ENCODE measurements at places on chromosomes 4 and X.

DNA sequence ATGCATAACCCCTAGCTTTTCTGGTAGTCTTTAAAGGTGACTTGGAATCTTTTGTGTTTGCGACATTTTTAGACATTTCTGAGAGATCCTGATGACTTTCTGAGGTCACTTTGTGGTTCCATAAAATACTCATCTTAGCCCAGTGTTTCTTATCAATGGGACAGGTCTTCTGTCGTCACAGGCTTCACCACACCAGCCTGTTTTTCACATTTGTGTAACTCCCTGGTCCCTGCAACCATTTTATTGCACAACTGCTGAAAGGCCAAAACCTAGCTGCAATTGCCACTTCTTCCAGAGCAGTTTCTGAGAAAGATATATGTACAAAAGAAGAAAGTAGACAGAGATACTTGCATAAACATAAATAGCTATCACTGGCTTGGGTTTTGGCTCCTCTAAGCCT is 120.9 kb downstream of the IL15 start:
- DNase-seq = no peak

- DNase-seq = no peak
These were observed 6.0 kb downstream of the GAGE10 start for GRCh38 chrX:49309401-49309981.

DNA sequence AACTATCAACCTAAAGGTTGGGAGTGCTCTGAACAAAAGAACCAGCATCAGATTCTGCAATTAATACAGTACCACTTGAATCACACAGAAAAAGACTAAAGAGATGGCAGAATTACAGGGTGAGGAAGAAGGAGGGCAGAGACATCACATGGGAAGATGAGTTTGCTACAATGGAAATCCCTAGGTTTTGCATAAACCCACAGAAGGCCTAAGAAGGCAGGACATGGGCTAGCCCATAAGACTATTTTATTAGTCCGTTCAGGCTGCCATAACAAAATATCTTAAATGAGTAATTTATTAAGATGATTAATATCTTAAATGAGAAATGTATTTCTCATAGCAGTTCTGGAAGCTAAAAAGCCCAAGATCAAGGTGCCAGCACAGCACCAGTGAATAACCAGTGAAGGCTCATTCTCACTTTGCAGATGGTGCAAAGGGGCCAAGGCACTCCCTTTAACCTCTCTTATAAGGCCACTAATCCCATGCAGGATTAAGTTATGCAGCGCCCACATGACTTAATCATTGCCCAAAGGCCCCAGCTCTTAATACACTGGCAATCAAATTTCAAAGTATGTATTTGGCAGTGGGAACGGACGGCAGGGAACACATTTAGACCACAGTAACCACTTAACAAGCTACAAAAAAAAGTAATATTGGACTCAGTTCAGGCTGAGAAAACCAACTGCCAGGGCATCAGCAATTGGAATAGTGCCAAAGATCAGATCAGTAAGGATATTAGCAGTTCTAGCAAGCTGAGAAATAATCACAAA is 47.6 kb upstream of the NEUROG2 start:
- no peak for DNase-seq

DNA sequence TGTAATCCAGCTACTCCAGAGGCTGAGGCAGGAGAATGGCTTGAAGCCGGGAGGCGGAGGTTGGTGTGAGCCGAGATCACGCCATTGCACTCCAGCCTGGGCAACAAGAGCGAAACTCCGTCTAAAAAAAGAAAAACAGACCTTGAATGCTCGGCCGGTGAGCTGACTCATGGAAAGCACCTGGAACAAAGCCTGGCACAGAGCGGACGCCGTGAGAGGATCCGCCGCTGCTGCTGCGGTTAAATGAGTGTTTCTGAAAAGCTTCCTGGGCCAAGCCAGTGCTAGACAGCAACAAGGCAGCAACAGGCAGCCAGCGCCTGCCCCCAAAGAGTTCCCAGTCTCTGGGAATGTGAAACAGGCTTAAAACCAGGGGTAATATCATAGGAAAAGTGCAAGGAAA is 186.4 kb downstream of the AFAP1 start:
- DNase-seq = no peak

- DNase-seq = no peak
These were observed 91.1 kb downstream of the RBM46 start for GRCh38 chr4:154872198-154872597.

GRCh38 chrX:110428144-110428543 is 69.5 kb downstream of the RTL9 start:
- DNase-seq = no peak

DNA sequence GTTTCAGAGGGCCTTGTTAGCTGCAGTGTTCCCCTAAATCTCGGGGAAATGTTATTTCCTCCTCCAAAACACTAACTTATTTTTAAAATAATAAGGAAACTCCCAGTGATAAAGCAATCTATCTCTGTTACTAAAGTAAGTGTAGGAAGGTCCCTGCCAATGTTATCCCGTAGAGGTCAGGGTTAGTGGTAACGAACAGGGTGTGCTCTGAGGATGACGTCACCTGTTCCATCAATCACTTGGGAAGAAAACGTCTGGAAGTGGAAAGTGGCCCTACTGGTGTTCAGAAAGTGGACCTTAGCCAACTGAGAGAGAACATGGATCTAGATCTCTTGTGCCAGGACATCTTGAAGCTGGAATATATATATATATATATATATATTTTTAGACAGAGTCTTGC is 249.5 kb downstream of the BCOR start:
- no peak for DNase-seq

GRCh38 chr4:100900134-100900533 is 382.3 kb upstream of the EMCN start:
- DNase-seq = no peak

- DNase-seq = peak; percentile 73
These were observed 63.3 kb downstream of the MEPE start for GRCh38 chr4:87895964-87896621.

- DNase-seq = no peak
These were observed 23.5 kb upstream of the CXCL13 start for GRCh38 chr4:77582156-77582555.

DNA sequence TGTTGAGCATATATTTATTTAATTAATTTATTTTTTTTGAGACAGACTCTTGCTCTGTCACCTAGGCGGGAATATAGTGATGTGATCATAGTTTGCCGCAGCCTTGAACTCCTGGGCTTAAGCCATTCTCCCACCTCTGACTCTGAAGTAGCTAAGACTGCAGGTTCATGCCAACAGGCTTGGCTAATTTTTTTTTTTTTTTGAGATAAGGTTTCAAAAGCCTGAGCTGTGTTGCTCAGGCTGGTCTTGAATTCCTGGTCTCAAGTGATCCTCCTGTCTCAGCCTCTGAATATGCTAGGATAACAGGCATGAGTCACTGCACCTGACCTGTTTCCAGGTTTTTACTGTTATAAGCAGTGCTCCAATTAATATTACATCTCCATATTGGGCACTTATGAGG is 4.8 kb downstream of the ADD1 start:
- DNase-seq = no peak

DNA sequence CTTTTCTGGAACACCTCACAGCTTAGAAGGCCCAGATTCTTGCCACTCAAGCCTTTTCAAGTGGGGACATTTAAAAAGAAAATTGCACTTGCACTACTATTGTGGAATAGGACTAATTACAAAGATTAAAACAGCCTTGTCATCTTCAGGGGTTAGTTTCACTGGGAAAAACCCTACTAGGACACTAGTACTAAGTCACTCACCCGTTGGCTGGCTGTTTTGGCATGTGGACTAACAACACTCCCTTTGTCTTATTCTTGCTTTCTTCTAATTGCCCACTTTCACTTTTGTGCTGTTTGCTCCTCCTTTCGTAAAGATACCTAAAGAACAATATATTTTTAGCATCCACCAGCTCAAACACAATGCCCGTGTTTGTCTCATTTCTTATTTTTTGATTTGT is 200.9 kb upstream of the MID1 start:
- no peak for DNase-seq

DNA sequence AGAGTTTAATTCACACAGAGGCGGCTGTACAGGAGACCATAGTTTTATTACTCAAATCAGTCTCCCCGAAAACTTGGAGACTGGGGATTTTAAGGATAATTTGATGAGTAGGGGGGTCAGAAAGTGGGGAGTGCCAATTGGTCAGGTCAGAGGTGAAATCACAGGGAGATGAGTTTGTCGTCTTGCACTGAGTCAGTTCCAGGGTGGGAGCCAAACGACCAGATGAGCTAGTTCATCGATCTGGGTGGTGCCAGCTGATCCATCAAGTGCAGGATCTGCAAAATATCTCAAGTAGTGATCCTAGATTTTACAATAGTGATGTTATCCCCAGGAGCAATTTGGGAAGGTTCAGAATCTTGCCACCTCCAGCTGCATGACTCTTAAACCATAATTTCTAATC is 4.0 kb downstream of the ETFDH start:
- no peak for DNase-seq

GRCh38 chr4:761739-762138 is 56.1 kb downstream of the PCGF3 start:
- DNase-seq = no peak

DNA sequence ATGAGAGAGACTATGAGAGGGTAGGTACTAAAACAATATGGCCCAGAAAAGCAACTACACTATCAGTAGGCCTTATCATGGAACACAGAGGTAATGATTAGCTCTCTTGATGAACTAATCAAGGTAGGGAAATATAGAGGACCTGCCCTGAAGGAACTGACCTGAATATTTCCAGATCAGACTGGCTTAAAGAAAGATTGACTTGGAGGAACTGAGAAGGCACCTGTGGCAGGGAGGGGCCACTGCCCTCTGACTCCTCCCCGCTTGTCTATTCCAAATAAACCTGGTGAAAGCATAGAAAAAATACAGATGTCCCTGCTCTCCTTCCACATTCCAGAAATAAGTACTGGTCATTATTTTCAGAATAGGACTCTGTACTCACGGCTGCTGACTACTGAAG is 5.5 kb downstream of the RPS6KA6 start:
- DNase-seq = no peak

DNA sequence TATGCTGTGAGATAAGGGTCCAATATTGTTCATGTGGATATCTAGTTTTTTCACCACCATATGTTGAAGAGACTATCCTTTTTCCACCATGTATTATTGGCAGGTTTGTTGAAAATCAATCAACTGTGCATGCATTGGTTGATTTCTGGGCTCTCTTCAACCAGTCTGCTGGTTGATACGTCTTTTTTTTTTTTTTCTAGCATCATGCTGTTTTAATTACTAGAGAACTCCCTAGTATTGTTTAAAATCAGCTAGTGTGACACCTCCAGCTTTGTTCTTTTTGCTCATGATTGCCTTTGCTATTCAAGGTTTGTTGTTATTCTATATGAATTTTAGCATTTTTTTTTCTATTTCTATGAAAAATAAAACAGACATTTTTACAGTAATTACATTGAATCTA is 123.9 kb downstream of the SLC7A11 start:
- DNase-seq = no peak

- DNase-seq = no peak
These were observed 6.4 kb upstream of the ZNF674 start for GRCh38 chrX:46551494-46552128.

DNA sequence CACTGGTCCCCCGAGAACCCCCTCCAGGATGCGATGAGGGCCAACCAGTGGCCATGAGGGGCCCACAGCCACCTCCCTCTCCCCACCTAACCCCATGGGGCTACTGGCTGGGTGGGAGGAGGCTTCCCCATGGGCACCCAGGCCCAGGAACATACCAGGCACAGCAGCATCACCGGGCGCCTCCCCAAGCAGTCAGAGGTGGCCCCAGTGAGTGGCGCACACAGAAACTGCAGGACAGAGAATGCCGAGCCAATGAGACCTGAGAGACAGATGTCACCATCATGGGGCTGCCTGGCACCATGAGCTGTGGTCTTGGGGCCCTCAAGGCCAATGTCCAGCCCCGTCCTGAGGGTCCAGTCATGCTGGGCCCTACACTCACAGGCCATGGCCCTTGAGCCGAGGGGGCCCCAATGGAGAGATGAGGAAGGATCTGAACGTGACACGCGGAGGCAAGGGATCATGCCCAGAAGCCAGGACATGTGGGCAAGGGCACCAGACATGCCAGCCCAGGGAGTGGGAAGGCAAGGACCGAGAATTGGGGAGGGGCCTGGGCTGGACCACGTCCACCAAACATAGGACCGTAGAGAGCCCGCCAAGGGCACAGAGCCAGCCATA is 30.1 kb downstream of the NOP14 start:
- DNase-seq = no peak

GRCh38 chr4:123430031-123430430 is 33.4 kb downstream of the SPRY1 start:
- DNase-seq = no peak

DNA sequence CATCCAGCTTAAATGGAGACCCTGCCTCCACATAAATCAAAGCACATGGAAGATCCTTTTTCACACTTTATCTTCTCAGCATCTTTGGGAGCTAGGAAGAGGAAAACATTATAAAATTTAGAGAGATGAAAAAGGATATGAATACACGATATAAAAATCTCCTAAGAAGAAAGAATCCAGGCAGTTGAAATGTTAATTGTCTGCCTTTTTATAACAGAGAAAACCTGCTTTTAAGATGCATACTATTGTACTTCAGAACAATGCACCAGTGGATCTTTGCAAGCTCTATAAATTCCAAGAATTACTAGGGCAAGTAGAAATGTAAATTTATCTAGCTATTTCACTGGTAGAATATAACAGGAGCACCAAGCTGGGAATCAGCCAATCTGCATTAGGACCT is 300.3 kb upstream of the GALNT7 start:
- no peak for DNase-seq

GRCh38 chrX:115696939-115697338 is 136.0 kb downstream of the PLS3 start:
- no peak for DNase-seq

- DNase-seq = peak; percentile 35
These were observed 429 bp downstream of the UVSSA start for GRCh38 chr4:1347410-1347864.

- no peak for DNase-seq
These were observed 640.7 kb downstream of the BCOR start for GRCh38 chrX:39456894-39457604.

- DNase-seq = no peak
These were observed 33.4 kb upstream of the FAM47B start for GRCh38 chrX:34909151-34909550.

DNA sequence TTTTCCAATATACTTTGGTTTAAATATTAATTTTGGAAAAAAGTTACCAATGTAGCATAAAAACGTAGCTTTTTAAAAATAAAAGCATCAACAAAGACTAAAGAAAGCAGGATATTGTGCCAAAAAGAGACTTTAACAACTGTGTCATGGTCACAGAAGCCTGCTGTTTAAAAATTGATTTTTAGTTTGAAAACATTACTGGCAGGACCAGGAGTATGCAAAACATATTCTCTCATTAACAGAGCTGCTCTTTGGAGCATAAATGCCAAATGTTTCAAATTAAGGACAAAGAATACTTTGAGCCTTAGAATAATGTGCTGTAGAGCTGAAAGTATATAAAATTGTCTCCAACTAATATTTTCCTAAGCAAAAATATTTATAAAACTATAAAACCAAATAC is 279.0 kb downstream of the ARAP2 start:
- no peak for DNase-seq

All from non-pigmented ciliary epithelial cell (primary cell).